Keratinocyte (primary cell): ENCODE measurements at places on chromosomes 11 and 22.

- no peak for DNase-seq
These were observed 61.8 kb upstream of the PRODH start for GRCh38 chr22:18997925-18998315.

DNA sequence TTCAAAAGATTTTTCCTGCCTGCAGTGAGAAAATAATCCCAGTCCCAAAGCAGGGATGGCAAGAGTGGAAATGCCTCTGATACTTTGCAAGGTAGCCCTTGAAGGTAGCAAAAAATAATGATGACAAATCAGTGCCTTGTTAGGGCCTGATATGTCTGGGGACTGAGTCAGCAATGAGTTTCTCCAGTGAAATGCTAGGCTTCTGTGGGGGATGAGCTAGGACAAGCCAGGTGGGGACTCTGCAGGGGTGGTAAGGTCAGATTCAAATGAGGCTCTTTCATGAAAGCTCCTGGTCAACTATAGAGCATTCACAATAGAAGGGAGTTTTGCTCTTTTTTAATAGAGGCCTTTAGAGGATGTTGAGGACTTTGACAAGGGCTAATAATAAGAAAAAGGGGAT, 77.7 kb downstream of the ME3 start:
- DNase-seq: peak; percentile 46

GRCh38 chr11:86495351-86495750, 120.7 kb downstream of the CCDC81 start:
- no peak for DNase-seq

GRCh38 chr11:133064152-133064877, 468.0 kb downstream of the OPCML start:
- no peak for DNase-seq

GRCh38 chr11:134784568-134784967, 372.5 kb upstream of the B3GAT1 start:
- no peak for DNase-seq

- peak; percentile 69 for DNase-seq
These were observed 4.2 kb upstream of the RAC2 start for GRCh38 chr22:37248251-37248650.
